ENCODE measurements at places on chromosomes 5 and 9. TPM values are rescaled to one million over a fixed set of nuclear protein-coding genes. Genes with fewer than 3 reads are reported as not detected.

SET gene
- 448 TPM for total RNA-seq

RETREG1 gene
- not detected for total RNA-seq

ZNF462 gene
- 4.6 TPM for total RNA-seq

DND1 gene
- 0.10 TPM for total RNA-seq

PCDH12 gene
- 17.1 TPM for total RNA-seq

PCDHGA4 gene
- total RNA-seq, result 3.9 TPM

STC2 gene
- total RNA-seq, result 25.2 TPM

C5orf52 gene
- not detected for total RNA-seq

CKMT2 gene
- total RNA-seq, result 0.44 TPM

FAM169A gene
- 1.5 TPM for total RNA-seq

ZNF484 gene
- 5.1 TPM for total RNA-seq

BTNL9 gene
- not detected for total RNA-seq

Measured in mammary microvascular endothelial cell (primary cell).